ENCODE measurements at places on chromosomes 13 and 19.
A peak's percentile ranks its signal among the peaks of the same experiment; 100 is the strongest.

DNA sequence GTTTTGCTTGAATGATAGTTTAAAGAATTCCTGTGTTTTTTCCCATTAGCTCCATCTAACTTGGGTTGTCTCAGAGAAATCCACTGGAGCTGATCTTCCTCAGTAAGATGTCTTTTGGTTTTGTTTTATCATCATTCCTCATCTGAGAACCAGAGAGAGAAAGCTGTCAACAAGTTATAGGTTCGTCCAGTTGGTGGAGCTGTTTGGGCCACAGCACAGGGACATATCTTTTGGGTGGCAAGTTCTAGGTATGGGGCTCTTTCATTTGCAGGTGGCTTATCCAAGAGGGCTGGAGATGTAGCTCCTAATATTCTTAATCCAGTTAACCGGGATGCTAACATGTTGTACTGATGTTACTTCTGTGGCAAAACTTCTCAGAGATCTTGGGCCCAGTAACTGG lies 174.2 kb downstream of the KCNRG start:
- DNase-seq = no peak
- no peaks in the 10 kb centered on the region for H3K27me3 ChIP-seq
- H3K27ac ChIP-seq = no peak overlapping the region
- H3K4me3 ChIP-seq = no peak overlapping the region
- H3K36me3 ChIP-seq = no peaks in the 10 kb centered on the region

- no peaks in the 10 kb centered on the region for H3K36me3 ChIP-seq
- H3K4me1 ChIP-seq = peaks cover 13% of the 10 kb centered on the region
- H3K27ac ChIP-seq = no peak overlapping the region
- no peak for DNase-seq
Measured at GRCh38 chr19:3269916-3270671, 45.6 kb downstream of the CELF5 start.

DNA sequence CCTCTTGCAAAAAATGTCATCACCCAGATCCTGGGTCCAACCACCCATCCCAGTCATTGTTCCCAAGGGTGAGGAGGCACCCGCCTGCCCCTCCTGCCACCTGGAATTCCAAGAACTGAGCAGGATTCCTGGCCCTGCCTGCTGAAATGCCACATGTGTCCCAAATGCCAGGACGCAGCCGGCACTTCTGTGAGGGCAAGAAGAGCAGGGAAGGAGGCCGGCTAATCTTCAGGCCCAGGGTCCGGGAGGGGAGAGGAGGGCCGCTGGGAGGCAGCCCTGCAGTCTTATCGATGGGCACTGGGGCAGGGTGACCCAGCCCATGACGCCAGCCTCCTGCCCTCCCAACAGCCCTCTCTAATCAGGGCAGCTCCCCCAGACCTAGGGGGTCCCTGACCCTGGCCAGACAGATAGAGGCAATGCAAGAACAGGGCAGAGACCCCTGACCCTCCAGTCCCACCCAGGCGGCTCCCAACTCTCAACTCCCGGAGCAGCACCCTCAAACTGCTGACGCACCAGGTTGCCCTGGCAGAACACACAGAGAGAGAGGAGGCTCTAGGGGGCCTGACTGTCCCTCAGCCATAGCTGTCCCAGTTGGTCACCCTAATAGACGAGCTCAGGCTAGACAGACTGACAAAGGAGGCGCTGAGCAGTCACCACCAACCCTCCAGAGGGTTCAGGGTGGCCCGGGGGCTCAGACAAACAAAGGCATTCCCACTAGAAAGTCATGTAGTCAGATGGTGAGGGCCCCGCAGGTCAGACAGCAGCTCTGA lies 1.5 kb downstream of the MFSD12 start:
- no peaks in the 10 kb centered on the region for H3K4me1 ChIP-seq
- no peak overlapping the region for H3K4me3 ChIP-seq
- H3K36me3 ChIP-seq = no peaks in the 10 kb centered on the region
- H3K27ac ChIP-seq = no peak overlapping the region

- no peaks in the 10 kb centered on the region for H3K27me3 ChIP-seq
- peaks cover 72% of the 10 kb centered on the region for H3K36me3 ChIP-seq
- H3K4me1 ChIP-seq = no peaks in the 10 kb centered on the region
- peak overlapping the region; percentile 39 for H3K4me3 ChIP-seq
- DNase-seq = no peak
- H3K27ac ChIP-seq = no peak overlapping the region
Measured at GRCh38 chr19:7083076-7083956, 13.8 kb downstream of the ZNF557 start.

DNA sequence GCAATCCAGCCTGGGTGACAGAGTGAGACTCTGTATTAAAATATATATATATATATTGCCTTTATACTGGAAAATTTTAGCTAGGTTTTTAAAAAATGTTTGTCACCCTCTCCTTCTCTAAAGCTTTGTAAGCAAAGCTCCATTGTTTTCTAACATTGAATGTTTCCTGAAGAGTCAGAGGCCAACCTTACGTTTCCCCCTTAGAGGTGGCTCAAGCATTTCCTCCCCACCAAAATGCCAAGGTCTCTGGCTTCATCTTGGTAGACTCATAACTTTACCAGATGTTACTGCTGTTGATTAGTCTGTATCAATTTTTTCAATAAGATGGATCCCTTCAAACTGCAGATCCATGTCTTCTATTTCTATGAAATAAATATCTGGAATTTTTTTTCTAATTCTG lies 25.2 kb upstream of the IPO5 start:
- no peak overlapping the region for H3K4me3 ChIP-seq
- DNase-seq = no peak
- no peak overlapping the region for H3K27ac ChIP-seq
- H3K4me1 ChIP-seq = no peaks in the 10 kb centered on the region

DNA sequence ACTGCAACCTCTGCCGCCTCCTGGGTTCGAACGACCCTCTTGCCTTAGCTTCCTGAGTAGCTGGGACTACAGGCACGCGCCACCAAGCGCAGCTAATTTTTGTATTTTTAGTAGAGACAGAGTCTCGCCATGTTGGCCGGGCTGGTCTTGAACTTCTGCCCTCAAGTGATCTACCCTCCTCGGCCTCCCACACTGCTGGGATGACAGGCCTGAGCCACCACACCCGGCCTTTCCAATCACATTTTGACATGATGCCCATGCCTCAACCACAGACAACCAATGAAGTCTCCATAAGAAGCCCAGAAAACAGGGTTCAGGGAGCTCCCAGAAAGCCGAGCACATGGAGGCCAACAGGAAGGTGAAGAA lies 11.7 kb downstream of the RAB20 start:
- H3K4me1 ChIP-seq = peaks cover 4% of the 10 kb centered on the region
- no peaks in the 10 kb centered on the region for H3K36me3 ChIP-seq
- DNase-seq = no peak
- no peaks in the 10 kb centered on the region for H3K27me3 ChIP-seq
- no peak overlapping the region for H3K27ac ChIP-seq
- no peak overlapping the region for H3K4me3 ChIP-seq

GRCh38 chr13:29362849-29363604 lies 232.5 kb downstream of the SLC7A1 start:
- no peaks in the 10 kb centered on the region for H3K36me3 ChIP-seq
- no peak overlapping the region for H3K4me3 ChIP-seq
- no peaks in the 10 kb centered on the region for H3K27me3 ChIP-seq
- H3K27ac ChIP-seq = no peak overlapping the region
- peak; percentile 44 for DNase-seq

GRCh38 chr19:44401139-44402115 lies at the start of gene ZNF285:
Gene ZNF285, minus strand, starts transcription at chr19:44401608. Its CDS starts 4,395 bp downstream, at chr19:44397213.
- peak; percentile 94 for DNase-seq
- peak within 1 kb of the TSS; percentile 87 for H3K4me3 ChIP-seq
- H3K36me3 ChIP-seq = no peaks in the 10 kb centered on the region

Measured in H1 (cell line).